Activated gamma-delta T cell (primary cell): ENCODE measurements at places on chromosomes 5 and 9.

- DNase-seq = no peak
Measured at GRCh38 chr9:90034071-90034470, 429.3 kb downstream of the GADD45G start.

GRCh38 chr5:180484813-180485212 lies 9.4 kb upstream of the CNOT6 start:
- DNase-seq = no peak

DNA sequence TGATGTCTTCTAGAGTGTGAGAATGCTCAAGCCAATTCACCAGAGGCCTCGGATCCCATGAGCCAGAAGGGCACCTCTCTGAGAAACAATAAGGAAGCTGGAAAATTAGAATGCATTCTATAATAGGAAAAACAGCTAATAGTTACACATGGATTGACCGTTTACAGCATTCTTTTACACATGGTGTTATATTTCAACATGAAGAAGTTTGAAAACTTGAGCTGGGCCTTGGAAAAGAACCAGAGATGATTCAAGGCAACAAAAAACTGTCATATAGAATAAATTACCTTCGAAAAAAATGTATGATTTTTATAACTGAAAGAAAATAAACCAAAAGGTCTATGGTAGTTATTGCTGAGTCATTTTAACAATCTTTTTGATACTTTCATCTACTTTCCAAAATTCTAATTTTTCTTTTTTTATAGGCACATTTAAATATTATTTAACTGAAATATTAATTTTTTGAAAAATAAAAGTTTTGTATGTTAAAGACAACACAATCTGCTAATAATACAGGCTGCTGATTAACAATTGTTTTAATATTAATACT lies 6.2 kb downstream of the SH3TC2 start:
- DNase-seq = no peak

DNA sequence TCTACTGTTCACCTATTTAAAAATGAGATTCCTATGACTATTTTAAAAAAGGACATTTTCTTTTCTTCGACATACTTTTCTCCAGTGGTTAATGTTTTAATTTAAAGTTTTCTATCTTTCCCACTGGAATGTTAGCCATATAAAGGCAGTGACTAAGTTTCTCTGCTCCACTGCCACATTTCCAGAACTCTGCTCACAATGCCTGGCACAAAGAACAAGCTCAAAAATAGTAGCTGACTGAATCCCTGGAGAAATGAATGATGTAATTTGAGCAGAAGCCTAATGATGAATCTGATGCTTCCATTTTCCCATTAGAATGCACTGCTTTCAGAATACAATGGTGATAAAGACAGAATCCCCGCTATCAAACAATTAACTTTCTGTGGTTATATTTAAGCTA lies 817.8 kb downstream of the MTRR start:
- DNase-seq = no peak

DNA sequence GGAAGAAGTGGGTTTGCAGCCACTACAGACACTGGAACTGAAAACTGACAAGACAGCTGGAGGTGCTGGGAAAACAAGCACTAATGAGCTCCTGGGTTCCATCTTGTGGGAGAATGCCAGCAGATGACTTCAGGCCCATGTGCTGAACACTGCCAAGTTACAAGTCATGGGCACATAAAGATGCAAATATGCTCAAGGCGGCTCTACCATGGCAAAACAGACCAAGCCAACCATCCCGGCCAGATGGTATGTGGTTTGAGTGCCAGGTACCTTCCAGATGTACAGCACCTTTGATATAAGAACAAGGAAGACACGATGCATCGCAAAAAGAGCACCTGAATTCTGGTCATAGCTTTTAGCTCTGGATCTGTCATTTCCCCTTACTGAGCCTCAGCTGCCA lies 19.9 kb downstream of the TNFSF8 start:
- DNase-seq = no peak

DNA sequence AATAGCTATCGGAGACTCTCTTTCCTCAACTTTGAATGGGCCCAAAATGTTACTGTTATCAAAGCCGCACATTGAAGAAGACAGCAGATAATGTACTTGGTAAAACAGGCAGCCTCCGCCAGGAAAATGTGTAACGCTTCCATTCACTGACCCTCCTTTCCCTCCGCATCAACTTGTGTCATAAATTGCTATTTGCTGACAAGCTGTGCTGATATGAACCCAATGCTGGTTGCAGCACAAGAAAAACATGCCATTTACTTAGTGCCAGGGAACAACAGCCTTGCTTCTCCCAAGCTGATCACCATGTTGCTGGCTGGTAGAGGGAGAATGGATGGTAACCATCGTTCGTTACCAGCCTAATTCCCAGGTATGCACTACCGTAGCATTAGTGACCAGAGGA lies 162.6 kb upstream of the PPP1R2B start:
- DNase-seq = no peak

- DNase-seq = no peak
Measured at GRCh38 chr5:148398698-148399121, 15.0 kb downstream of the FBXO38 start.

GRCh38 chr9:118331622-118332045 lies 627.4 kb downstream of the TLR4 start:
- DNase-seq = no peak

- DNase-seq = no peak
Measured at GRCh38 chr5:171839112-171839511, 53.5 kb downstream of the SMIM23 start.

- DNase-seq = no peak
Measured at GRCh38 chr9:108217431-108218349, 638.1 kb downstream of the ACTL7B start.

GRCh38 chr9:115456515-115456914 lies 338.6 kb upstream of the TNC start:
- DNase-seq = no peak

DNA sequence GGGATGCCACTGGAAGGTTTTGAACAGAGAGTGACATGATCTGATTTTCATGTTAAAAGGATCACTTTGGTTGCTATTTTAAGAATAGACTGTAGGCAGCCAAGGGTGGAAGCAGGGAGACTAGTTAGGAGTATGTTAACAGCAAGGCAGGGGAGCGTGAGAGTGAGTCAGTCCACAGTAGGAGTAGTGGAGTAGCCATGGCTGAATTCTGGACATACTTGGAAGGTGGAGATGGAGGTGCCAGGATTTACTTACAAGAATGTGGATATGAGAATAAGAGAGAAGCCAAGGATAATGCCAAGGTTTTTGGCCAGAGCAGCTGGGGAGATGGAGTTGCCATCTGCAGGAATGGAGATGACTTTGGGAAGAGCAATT lies 118.8 kb downstream of the GALNT10 start:
- no peak for DNase-seq
